ENCODE measurements at places on chromosomes 11 and 22.
A peak's percentile ranks its signal among the peaks of the same experiment; 100 is the strongest.

- no peak for DNase-seq
Measured at GRCh38 chr11:72584939-72585597, 89.2 kb downstream of the PDE2A start.

- DNase-seq: no peak
Measured at GRCh38 chr11:68759991-68760390, 8.7 kb upstream of the TESMIN start.

- DNase-seq: no peak
Measured at GRCh38 chr11:126115127-126115495, 52.4 kb upstream of the CDON start.

- no peak for DNase-seq
Measured at GRCh38 chr11:63502252-63502820, 3.5 kb upstream of the LGALS12 start.

DNA sequence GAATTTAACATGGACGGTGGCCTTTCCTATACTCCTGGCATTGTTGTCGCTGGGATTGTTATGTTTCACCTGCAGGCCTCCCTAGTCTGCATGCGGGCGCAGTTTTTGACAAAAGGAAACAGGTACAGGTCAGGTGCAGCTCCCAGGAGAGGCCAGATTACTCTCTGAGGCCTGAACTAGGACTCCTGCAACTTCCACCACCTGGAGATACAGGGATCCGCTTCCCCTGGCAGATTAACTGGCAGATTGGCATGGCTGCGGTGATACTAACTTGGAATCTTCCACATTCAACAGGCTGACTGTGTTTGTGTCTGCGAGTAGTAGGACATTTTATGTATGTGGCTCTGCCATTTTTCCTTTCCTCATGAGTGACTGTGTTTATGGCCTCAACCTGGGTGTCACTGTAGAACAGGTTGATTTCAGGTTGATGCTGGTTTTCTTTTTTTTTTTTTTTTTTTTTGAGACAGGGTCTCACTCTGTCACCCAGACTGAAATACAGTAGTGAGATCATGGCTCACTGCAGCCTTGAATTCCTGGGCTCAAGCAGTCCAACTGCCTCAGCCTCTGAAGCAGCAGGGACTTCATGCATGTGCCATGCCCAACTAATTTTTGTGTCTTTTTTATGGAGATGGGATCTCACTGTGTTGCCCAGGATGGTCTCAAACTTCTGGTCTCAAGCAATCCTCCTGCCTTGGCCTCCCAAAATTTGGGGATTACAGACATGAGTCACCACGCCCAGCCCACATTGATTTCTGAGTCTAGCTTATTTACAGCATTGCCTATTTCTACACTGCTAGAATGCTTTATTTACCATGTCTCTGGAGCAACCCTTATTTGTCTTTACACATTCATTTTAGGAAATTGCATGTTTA, 1.7 kb upstream of the USP28 start:
- no peak for DNase-seq

DNA sequence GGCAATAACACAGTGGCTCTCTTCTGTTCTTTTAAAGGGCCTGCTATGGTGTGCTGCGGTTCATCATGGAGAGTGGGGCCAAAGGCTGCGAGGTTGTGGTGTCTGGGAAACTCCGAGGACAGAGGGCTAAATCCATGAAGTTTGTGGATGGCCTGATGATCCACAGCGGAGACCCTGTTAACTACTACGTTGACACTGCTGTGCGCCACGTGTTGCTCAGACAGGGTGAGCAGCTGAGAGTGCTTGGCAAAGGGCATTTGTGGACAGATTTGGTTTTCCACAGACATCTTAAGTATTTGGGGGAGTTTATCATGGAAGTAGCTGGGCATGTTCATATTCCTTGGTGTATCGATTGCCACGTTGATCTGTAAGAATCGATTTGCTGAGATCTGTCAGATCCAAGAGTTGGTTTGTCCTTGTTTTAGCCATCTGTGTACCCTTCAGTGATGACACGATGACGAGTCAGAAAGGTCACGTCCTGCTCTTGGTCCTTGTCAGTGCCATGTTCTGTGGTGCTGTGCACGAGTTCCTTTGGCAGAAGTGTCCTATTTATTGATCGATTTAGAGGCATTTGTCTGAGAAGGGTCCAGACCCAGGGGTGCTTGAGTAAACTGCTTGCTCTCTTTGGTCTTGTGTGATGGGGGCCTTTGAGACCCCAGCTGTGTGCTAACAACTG, 4.8 kb downstream of the RPS3 start:
- DNase-seq: no peak

GRCh38 chr22:20354238-20354975, 34.5 kb upstream of the DGCR6L start:
- no peak for DNase-seq

GRCh38 chr22:19882446-19883381, 28.0 kb upstream of the GNB1L start:
- DNase-seq: no peak

DNA sequence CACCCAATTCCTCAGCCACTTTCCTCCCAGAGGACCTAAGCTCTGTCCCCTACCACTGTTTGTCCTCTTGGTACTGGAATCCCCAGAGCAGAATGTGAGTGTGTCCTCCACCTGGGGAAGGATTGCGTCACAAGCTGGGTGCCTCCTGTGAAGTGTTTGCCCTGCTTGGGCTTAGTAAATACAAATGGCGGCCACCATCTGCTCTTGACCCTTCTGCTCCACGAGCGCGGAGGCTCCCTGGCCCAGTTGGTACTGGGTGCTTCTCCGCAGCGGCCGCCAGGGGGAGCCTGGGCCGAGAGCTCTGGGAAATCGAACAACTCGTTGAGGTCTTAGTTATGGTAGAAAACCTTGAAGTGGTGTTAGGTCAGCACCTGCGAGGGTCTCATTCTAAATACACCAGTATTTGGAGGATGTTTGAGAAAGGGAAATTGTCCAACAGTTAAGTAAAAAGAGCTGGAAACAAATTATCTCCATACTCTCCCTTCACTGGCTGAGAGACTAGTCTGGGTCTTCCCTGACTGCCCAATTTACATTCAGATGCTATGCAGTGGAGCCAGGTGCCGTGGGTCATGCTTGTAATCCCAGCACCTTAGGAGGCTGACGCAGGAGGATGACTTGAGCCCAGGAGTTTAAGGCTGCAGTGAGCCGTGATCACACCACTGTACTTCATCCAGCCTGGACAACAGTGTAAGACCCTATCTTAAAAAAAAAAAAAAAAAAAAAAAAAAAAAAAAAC, 74.6 kb upstream of the TEAD1 start:
- peak; percentile 27 for DNase-seq

DNA sequence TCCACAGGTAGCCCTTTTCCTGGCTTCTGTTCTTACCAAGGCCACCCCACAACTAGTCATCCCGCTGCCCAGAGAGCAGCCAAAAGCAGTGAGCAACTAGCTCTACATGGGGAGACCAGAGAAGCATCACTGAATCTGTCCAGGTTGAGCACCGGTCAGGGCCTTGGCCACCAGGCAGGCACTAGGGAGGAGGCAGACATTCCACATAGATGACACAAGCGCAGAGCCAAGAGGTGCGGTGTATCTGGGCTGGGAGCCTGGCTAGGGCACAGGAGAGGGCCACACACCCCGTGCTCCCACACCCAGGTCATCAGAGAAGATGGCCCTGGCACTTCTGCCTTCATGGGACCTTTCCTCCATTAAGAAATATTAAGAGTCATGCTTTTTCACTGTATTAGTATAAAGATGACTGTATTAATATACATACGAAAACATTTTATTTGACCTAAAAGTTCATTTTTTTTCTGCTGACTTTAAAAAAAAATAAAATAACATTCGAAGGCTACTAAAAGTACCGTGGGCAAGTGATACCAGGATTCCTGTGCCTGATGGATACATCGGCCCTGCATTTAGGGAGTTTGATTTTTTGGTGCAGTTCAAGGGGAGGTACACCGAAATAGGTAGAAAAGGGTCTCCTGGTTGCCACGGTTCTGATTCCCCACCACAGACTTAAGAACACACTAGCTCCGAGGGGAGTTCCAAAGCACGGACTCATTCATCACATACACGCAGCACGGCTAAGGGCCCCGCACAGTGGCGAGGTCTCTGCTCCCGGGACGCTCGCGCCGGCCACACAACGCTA, 1.2 kb downstream of the DGCR2 start:
- no peak for DNase-seq

- DNase-seq: no peak
Measured at GRCh38 chr11:86091566-86091965, 22.7 kb upstream of the PICALM start.

GRCh38 chr22:31038686-31039085, 42.4 kb upstream of the SMTN start:
- DNase-seq: no peak

GRCh38 chr22:30928401-30928800, 40.2 kb downstream of the MORC2 start:
- no peak for DNase-seq

DNA sequence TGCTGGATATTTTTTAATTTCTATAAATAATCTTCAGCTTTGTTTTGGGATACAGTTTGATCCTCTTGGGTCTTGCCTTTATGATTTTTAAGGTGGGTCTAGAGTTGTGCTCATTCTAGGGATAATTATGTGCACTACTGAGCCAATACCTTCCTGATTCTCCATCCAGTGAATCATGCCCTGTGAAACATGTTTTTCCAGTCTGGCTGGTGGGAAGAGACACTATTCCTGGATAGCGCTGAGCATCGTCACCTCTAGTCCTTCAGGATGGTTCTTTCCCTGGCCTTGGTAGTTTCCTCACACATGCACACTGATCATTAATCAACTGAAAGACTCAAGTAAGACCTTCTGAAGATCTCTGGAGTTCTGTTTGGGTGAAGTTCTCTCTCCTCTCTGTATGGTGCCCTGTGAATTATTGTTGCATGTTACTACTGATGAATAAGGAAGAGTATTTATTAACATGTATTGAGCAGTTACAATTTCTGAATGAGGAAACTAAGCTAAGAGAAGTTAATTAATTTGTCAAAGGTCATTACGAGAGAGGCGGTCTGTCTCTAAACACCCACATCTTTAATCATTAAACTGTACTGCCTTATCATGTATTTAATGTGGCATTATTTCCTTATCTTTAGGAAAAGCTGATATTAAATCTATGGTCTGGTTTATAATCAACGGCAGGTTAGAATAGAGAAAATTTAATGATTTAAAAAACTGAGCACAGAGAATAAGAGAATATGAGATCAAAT, 39.1 kb upstream of the LIPT2 start:
- no peak for DNase-seq

DNA sequence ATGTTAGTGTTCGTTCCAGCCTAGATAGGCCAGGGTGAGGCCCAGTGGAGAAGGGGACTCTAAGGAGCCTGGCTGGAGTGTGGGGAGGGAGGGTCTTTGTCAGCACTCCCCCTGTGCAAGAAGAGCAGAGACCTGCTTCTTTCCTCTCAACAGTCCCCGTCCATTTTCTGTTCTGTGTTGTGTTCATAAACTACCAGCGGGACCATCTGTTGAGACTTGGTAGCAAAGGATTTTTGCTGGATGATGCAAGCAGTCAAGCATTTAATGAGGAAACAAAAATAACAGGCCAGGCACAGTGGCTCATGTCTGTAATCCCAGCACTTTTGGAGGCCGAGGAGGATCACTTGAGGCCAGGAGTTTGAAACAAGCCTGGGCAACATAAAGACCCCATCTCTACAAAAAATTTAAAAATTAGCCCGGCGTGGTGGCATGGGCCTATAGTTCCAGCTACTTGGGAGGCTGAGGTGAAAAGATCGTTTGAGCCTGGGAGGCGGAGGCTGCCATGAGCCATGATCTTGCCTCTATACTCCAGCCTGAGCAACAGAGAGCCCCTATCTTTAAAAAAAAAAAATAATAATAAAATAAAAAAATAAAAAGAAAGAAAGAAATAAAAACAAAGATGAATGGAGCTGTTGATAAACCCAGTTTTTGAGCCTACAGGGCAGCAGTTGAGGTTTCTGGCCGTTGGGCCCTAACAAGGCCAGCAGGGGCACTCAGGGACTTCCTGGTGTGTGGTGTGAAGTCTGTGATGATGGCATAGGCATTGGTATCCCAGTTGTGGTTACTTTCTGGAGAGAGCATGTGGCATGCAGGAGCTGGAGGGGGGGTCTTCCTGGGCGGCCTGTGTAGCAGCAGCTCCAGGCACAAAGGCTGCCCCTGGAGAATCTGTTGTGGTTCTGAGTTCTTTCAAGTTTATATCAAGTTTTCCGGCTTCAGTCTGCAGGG, 1.7 kb upstream of the TXNRD2 start:
- no peak for DNase-seq

DNA sequence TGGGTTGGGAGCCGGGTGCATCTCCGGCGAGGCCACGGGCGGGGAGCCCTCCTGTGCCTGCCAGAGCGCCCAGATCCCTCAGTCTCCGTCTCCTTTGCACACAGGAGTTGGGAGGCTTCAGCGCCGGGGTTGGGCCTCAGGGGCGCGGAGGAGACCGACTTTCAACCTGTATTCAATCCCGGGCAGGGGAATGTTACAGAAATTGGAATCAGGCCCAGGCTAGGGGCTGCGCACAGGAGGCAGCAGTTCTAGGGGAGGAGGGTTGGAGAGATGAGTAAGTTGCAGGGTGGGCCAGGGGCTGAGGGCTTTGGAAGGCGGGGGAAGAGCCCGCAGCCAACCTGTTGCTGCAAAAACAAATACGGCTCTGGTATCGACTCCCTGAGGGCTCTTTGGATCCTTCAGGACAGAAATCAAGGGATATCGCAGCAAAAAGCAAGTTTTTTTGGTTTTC, 640 bp upstream of the KCNA4 start:
- DNase-seq: no peak

DNA sequence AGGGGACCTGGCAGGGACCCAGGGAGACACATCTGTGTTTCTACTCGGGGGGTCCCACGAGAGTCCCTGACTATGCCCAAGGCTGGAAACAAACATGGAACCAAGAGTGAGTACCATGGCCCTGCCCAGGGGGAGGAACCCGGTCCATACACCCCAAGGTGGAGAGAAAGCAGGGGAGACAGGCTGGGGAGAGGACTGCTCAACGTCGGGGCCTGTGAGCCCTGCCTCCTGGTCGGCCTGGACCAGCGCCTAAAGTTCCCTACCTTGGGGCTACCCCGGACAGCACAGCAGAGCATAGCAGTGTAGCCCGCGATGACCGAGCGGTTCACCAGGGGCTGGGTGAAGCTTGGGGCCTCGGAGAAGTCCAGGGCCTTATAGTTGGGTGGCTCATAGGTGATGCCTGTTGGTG, 20.2 kb downstream of the MYBPC3 start:
- no peak for DNase-seq

DNA sequence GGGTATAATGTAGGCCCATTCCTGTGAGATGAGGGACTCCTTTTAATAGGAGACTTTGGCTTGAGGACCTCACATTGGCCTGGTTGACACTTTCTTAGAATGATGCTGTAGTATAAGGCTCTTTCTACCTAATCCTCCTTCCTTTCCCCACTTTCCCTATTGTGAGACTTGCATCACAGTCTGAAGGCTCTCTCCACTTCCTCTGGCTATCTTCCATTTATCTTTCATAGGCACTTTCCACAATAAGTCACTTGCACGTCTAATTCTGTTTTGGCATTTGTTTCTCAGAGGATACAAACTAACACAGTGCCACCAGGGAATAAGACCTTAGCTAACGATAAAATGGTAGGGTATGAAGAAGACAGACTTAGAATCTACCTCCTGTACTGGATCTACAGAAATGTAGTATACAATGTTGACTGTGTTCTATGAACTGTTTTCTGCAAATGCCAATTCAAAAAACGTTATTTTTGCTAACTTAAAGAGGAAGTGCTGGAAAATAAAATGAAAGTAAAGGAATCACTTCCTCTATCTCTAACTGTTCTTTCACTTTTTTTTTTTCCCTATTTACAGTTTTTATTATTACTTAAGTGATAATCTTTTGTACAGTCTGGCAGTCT, 17.9 kb upstream of the PDE3B start:
- no peak for DNase-seq
